ENCODE measurements at places on chromosomes 12 and 14.

DNA sequence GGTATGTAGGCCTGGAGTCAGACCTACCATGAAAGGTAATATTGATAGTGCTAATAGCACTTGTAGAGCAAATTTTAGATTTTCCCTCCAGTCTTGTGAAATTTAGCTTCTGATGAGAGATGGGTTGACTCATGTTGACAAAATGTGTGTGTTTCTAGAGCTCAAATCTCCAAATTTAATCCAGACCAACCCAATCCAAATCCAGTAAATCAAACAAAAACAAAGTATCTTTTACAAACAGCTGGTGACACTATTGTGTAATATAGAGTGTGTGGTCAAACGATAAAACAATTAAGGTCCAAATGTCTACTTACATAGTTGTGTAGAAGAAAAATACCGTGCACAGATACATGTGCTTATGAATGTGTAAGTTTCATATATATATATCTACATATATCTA, 63.4 kb upstream of the KITLG start:
- no peak for DNase-seq

- DNase-seq: no peak
These were observed 220.3 kb downstream of the KTN1 start for GRCh38 chr14:55800156-55800785.

DNA sequence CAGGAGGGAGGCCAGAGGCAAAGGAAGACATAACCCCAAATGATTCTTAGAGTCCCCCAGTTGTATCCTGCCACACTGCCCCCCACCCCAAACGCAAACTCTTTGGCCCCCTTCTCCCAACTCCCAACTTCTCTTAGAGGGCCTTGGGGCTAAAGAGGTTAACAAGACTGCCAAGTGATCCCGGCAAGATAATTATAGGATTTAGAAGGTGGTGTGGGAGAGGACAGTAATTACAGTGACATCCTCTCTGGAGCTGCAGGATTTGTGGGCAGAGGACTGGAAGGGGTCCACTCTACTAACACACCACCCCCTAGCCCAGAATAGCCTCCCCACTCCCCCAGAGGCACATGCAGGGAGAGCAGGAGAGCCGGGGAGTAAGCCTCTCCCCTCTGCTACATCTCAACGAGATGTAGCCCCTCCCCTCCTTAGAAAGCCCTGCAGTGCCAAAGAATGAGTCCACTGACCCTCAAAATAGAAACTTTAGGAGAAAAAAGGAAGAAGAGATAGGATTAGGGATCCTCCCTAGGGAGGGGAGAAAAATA, 5.3 kb upstream of the GDF11 start:
- DNase-seq: peak; percentile 29

GRCh38 chr12:24530689-24531088, 418.2 kb downstream of the BCAT1 start:
- no peak for DNase-seq

- no peak for DNase-seq
These were observed 15.1 kb downstream of the ZFHX2 start for GRCh38 chr14:23536494-23536893.

DNA sequence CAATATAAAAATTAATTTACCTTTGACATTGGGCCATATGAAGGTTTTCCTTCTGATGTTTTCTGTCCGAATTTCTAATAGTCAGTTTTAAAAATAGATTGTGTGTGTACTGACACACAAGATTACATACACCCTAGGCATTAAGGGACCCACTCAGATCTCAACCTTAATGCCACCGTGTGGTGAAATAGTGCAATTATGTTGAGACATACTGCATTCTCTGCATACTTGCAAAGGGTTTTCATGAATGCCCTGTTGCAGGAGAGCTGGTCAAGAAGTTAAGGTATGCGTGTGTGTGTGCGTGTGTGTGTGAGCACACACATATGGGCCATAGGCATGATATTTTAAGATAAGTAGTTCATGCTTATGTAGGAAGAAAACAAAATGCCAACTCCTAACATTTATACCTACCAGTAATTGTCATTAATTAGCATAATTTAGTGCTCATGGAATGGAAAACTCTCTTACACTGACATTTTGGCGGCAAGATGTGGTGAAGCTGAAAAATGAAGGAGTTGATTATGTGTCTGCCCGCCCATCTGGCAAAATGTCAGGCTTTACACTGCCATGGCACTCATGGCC, 58.8 kb downstream of the PIK3C2G start:
- peak; percentile 80 for DNase-seq

GRCh38 chr12:67630373-67631088, 18.0 kb upstream of the DYRK2 start:
- DNase-seq: peak; percentile 21

GRCh38 chr12:103668520-103668919, 81.4 kb downstream of the STAB2 start:
- DNase-seq: no peak

DNA sequence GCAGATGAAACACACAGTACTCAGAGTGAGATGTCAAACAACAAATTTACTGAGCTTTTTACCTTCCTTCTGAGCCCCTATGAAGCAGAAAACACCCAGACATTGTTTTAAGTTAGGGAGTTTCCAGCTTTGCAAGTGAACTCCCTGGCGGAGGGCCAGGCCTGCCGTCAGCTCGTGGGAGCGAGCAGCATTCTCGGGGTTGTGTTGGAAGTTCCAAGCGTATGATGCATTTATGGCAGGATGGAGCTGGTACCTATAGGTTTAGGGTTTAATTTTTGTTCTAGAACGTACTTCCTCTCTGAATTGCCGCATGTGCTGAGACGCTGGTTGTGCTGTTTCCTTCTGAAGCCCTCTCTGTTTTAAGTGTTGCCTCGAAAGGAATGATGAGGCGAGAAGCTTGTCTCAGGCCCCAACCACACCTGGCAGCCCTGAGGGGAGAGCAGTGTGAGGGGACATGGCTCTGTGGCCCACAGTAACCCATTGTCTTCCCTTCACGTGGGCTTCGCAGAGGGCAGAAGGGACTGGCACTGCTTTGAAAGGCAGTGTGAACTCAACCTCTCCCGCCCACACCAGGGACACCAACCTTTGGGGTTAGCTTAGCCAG, 76.6 kb downstream of the SSPN start:
- peak; percentile 94 for DNase-seq

- peak; percentile 42 for DNase-seq
These were observed 32.7 kb upstream of the SELPLG start for GRCh38 chr12:108666401-108666881.

DNA sequence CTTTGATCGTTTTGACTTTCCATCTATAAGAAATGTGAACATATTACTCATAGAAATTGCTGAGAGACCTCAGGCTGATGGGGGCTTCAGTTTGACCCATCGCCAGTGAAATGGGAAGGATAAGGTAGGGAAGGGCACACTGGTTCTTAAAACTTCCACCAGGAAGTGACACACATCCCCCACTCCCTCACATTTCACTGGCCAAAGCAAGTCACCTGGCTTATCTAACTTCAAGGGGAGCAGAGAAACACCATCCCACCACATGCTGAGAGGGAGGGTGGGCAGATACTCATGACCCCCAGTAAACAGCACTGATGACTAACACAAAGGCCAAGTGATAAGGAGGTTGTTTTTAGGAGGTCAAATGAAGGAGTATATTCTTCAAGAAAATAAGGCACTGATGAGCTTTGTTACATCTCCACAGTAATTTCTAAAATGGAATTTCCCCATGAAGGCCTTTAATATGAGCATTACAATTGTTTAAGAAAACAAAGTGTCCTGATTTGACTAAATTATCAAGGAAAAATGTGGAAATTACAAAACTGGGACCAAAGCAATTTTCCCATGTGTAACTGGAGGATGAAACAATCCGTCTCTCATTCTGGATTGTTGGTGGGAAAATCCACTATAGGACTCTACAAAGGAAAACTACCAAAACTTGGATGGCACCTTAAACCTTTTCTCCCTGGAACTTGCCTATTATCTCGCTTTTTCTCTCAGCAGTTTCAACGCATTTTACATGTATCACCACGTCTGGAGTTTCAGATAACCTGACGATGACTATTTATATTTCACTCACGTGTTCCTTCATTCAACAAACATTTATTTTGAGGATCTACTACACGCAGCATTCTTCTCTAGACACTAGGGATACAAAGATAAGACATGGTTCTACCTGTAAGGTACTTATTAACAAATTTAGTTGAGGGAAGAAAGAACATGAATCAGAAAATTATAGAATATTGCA, 91.8 kb upstream of the EEA1 start:
- DNase-seq: no peak

GRCh38 chr12:98062464-98063245, 452.7 kb upstream of the TMPO start:
- DNase-seq: no peak

DNA sequence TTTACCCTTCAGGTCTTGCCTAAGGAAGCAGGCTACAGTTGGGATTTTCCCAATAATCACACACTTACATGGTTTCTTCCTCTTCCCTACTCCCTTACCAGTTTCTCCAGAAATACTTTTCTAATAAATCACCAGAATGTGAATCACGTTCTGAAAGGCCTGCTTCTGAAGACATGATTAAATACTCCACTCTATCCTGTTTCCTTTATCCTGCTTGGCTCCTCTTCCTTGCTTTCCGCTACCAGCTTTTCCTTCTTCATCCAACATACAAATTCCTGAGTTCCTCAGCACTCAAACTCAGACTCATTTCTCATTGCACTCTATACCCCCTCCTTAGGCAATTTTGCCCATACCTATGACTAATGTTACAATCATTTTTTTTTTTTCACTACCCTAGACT, 118.3 kb downstream of the MGAT4C start:
- DNase-seq: peak; percentile 66

DNA sequence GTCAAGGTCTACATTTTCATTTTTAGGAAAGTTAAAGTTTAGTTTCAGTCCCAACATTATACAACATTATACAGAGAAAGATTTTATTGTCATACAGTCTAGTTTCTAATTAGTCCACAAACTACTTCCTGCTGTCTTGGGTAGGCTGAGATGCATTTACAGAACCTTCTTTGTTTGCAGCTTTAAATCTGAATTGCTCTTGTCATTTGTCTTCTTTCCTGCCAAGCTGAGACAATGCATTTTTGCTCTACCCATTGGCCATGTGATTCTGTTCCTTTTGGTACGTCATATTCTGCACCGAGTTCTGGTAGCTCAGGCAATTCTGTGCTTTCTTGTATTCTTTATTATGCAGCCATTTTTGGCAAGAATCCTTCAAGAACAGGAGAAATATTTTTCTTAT, 228.5 kb downstream of the ATP23 start:
- no peak for DNase-seq

GRCh38 chr14:50736932-50737419, 68.9 kb upstream of the SAV1 start:
- no peak for DNase-seq

- DNase-seq: peak; percentile 3
These were observed 935 bp downstream of the TBC1D30 start for GRCh38 chr12:64825143-64826021.

DNA sequence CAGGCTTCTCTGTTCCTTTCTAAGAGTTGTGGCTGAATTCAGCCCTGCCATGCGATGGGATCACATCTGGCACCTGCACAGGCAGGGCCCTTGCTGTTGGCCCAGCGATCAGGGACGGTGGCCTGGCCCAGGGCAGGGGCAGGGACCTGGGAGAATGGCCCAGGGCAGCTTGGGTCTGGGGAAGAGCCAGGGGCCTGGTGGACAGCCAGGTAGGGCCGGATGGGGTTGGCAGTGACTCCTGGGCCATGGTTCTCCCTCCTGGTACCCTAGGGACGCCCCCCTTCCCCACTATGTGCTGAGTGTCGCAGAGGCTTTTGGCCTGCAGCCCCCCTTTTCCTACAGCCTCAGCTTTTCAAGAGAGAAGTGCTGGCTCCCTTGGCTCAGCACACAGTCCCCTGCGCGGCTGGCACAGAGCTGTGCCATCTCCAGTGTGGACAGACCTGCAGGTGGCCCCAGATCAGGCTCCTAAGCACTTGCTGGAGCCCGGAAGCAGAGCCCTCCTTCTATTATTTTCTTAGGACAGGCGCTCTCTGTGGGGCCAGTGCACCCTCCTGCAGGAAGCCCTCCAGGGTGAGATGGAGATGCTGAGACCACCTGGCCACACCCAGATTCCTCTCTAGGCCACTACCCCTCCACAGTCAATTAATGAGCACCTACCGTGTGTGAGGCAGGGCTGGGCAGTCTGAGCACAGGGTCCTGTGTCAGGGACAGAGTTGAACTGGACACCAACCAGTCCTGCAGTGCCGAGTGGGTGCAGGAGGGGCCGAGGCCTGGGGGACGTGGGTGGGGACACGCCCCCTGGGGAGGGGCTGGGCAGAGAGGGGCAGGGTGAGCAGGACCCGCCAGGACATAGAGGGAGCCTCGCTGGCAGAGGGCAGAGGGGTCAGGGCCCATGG, 267.6 kb downstream of the ADGRD1 start:
- no peak for DNase-seq

DNA sequence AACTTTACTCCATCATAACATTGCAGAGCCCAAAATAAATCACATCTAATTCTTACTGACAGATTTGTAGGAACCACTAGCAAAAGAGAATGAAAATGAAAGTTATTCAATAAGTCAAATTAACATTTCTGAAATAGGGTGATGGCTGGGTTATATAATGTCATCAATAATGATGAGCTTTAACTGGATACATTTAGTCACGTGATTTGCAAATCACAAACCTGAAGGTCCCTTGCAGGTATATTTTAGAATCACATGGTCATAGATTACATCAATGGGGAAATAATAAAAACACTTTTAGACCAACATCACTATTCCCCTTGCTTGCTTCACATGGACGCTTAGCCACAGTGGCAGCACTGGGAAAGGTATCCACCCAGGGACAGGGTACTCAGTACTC, 86.7 kb downstream of the PRIMA1 start:
- no peak for DNase-seq

DNA sequence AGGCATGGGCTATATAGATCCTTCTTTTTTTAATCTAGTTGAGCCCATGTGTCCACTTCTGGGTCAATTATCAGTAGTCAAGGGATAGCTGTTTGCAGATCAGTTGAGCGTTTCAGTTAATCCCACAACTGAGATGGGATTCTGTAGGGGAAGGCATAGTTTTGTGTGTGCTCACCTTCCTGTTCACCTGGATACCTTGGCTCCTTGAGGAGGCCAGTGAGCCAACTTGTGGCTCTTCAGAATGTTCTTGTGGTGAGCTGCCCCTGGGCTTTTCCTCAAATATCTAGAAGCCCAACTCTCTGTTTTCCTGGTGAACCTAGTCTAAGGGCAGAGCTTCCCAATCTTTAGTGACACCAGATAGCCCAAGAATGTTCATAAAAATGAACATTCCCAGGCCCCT, 302.9 kb upstream of the TBX3 start:
- no peak for DNase-seq

GRCh38 chr14:97271451-97271960, 474.3 kb downstream of the VRK1 start:
- no peak for DNase-seq

GRCh38 chr14:33629792-33630191, 321.1 kb downstream of the EGLN3 start:
- DNase-seq: peak; percentile 11
